ENCODE measurements at places on chromosomes 2 and 18. TPM values are rescaled to one million over a fixed set of nuclear protein-coding genes. Genes with fewer than 3 reads are reported as not detected.

CFAP221 gene
- total RNA-seq: not detected

DNA sequence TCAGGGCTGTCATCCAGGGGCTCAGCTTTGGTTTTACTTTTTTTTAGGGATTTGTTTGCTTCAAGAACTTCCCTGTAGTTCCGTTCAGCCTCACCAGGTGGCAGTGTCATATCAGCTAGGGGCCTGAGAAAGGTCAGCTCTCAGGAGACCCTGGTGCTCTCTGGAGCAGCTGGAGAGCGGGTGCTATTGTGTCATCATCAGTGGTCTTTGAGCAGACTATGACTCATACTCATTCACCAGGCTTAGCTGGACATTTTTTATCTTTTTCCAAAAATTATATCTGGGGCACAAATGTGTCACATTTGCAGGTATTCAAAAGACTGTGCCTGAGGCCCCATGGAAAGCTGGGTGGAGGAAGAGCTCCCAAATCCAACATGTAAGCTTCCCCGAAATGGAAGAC is 24.4 kb downstream of the ZNF892 start:
- peak; percentile 74 for DNase-seq
- no peaks in the 10 kb centered on the region for H3K27me3 ChIP-seq
- H3K36me3 ChIP-seq: no peaks in the 10 kb centered on the region
- H3K27ac ChIP-seq: no peak overlapping the region
- no peak overlapping the region for H3K4me3 ChIP-seq

DNA sequence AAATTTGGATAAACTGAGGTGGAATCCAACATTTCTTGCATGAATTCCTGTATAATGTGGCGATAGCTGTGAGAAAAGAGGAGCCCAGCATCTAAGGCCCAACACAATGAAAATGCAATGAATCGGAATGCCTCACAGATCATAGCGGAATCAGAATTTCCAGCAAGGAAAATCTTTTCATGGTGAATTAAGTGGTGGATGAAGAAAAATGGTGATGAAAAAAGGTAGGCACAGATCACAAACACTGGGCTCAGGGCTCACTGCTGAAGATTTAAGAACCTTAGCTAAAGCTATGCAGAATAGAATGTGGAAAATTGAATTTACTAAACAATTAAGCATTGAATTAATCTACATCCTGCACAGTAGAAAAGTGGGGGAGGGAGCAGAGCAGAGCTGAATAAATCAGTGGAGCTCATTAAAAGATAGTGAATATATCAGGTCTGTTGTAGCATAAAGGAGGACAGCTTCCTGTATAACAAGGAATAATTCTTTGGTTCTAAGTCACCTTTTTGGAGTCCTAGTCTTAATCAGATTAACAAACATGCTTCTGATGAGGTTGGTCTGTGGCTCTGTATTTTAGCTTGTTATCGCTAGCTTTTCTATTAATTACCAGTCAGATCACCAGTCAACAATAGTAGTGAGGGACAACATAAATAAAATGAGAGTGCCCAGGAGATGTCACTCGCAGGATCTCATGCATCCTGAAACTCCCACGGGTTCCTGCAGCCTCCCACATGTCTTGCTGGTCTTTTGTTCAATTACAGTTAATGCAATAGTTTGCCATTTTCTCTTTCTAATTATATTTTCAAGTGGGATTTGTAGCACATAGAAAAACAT is 27.0 kb downstream of the MEIS1 start:
- H3K36me3 ChIP-seq: no peaks in the 10 kb centered on the region
- H3K4me1 ChIP-seq: no peaks in the 10 kb centered on the region
- no peaks in the 10 kb centered on the region for H3K27me3 ChIP-seq
- no peak overlapping the region for H3K27ac ChIP-seq
- H3K4me3 ChIP-seq: no peak overlapping the region

- no peaks in the 10 kb centered on the region for H3K36me3 ChIP-seq
- no peaks in the 10 kb centered on the region for H3K4me1 ChIP-seq
- no peak overlapping the region for H3K27ac ChIP-seq
Measured at GRCh38 chr2:107308835-107309234, 422.9 kb upstream of the ST6GAL2 start.

GRCh38 chr2:66318009-66318561 is 116.8 kb upstream of the MEIS1 start:
- H3K36me3 ChIP-seq: no peaks in the 10 kb centered on the region
- no peak overlapping the region for H3K27ac ChIP-seq
- H3K27me3 ChIP-seq: no peaks in the 10 kb centered on the region

GRCh38 chr2:96163415-96163767 is 18.2 kb upstream of the DUSP2 start:
- H3K36me3 ChIP-seq: no peaks in the 10 kb centered on the region
- H3K4me3 ChIP-seq: no peak overlapping the region
- no peaks in the 10 kb centered on the region for H3K27me3 ChIP-seq
- no peak for DNase-seq
- no peak overlapping the region for H3K27ac ChIP-seq
- H3K4me1 ChIP-seq: no peaks in the 10 kb centered on the region
